ENCODE measurements at places on chromosomes 6 and 20. TPM values are rescaled to one million over a fixed set of nuclear protein-coding genes. Genes with fewer than 3 reads are reported as not detected.

Gene SIRPD
- total RNA-seq, result not detected

GRCh38 chr20:38872491-38873049 is 53.6 kb upstream of the FAM83D start:
- no peaks in the 10 kb centered on the region for H3K27me3 ChIP-seq
- no peaks in the 10 kb centered on the region for H3K4me1 ChIP-seq
- H3K36me3 ChIP-seq, result no peaks in the 10 kb centered on the region

Gene SLC22A1
- 0.45 TPM for total RNA-seq

- H3K27ac ChIP-seq, result no peak overlapping the region
- no peak overlapping the region for H3K4me3 ChIP-seq
- DNase-seq, result no peak
- H3K36me3 ChIP-seq, result no peaks in the 10 kb centered on the region
- peaks cover 2% of the 10 kb centered on the region for H3K27me3 ChIP-seq
- peaks cover 15% of the 10 kb centered on the region for H3K4me1 ChIP-seq
Observed at GRCh38 chr20:1809611-1810510, 85.3 kb upstream of the SIRPA start.

Gene PDE7B
- total RNA-seq, result not detected

Gene MACROD2
- total RNA-seq, result 3.9 TPM

- no peak for DNase-seq
- no peak overlapping the region for H3K4me3 ChIP-seq
- no peaks in the 10 kb centered on the region for H3K27me3 ChIP-seq
- no peaks in the 10 kb centered on the region for H3K4me1 ChIP-seq
Observed at GRCh38 chr20:858011-858410, 24.5 kb downstream of the FAM110A start.
